Thoracic aorta (tissue), 2 donors: ENCODE measurements at places on chromosomes 1 and 21. TPM values are rescaled to one million over a fixed set of nuclear protein-coding genes. Genes with fewer than 3 reads are reported as not detected.

S100A9 gene
- 478 TPM for total RNA-seq

SDE2 gene
- 33.2 TPM for total RNA-seq

KRTAP23-1 gene
- not detected for total RNA-seq

CACYBP gene
- total RNA-seq, result 54.8 TPM

OPRD1 gene
- total RNA-seq, result not detected

HSPA6 gene
- 7.7 TPM for total RNA-seq

CD244 gene
- 0.78 TPM for total RNA-seq

MRPL9 gene
- 47.9 TPM for total RNA-seq

KISS1 gene
- not detected for total RNA-seq

C1orf87 gene
- 1.5 TPM for total RNA-seq

KMO gene
- 0.81 TPM for total RNA-seq

HIVEP3 gene
- 12.8 TPM for total RNA-seq

ADGRL2 gene
- total RNA-seq, result 53.3 TPM

TTC34 gene
- total RNA-seq, result 0.63 TPM
